ENCODE measurements at places on chromosomes 16 and 17.
A peak's percentile ranks its signal among the peaks of the same experiment; 100 is the strongest.

DNA sequence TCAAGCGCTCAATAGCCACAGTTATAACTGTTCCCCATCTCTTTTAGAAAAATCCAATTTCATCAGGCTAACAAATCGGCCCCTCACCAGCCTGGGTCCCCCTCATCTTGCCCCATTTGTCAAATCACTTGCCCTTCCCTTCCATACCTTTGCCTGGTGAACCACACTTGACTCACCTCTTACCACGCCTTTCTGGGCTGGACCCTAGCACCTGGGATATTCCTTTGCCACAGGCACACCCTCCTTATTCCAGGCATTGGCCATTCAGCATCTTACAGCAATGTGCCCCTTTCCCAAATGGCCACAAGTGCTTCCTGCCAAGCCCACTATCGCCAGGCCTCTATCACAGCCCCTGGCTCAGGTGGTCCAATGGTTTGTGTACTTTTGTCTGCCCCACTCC, 14.9 kb downstream of the CMTM4 start:
- no peak overlapping the region for H3K4me3 ChIP-seq
- no peak overlapping the region for H3K27ac ChIP-seq
- no peaks in the 10 kb centered on the region for H3K36me3 ChIP-seq
- no peaks in the 10 kb centered on the region for H3K27me3 ChIP-seq
- H3K4me1 ChIP-seq: no peaks in the 10 kb centered on the region

DNA sequence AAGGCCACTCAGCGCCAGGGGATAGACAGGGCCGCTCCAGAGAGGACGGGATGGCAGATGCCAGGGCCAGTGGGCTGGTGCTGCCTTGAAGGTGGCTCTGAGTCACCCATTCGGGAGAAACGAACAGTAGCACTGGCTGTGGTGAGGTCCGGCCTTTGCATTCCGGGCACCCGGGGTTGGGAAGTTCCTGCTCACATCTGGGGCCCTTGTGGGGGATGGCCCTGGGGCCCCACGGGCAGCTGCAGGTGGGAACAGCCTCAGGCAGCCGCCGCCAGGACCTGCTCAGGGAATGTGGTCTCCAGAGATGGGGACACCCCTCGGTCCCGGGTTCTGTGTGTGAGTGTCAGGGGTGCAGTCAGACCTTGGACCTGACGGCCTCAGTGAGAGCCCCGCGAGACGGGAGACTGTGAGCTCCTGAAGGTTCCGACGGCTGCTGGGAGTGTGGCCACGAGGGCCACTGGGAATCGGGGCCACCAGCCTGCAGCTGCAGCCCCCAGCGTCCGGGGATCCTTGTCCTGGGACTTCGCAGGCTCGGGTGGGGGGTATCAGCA, 1.4 kb downstream of the CBFA2T3 start:
- peak overlapping the region; percentile 53 for H3K4me3 ChIP-seq
- no peak for DNase-seq
- no peaks in the 10 kb centered on the region for H3K27me3 ChIP-seq
- no peak overlapping the region for H3K27ac ChIP-seq
- H3K36me3 ChIP-seq: no peaks in the 10 kb centered on the region
- H3K4me1 ChIP-seq: no peaks in the 10 kb centered on the region

- H3K4me3 ChIP-seq: no peak overlapping the region
- H3K27me3 ChIP-seq: peaks cover 70% of the 10 kb centered on the region
- H3K36me3 ChIP-seq: no peaks in the 10 kb centered on the region
Measured at GRCh38 chr17:48724251-48725003, 1.4 kb downstream of the PRAC2 start.

DNA sequence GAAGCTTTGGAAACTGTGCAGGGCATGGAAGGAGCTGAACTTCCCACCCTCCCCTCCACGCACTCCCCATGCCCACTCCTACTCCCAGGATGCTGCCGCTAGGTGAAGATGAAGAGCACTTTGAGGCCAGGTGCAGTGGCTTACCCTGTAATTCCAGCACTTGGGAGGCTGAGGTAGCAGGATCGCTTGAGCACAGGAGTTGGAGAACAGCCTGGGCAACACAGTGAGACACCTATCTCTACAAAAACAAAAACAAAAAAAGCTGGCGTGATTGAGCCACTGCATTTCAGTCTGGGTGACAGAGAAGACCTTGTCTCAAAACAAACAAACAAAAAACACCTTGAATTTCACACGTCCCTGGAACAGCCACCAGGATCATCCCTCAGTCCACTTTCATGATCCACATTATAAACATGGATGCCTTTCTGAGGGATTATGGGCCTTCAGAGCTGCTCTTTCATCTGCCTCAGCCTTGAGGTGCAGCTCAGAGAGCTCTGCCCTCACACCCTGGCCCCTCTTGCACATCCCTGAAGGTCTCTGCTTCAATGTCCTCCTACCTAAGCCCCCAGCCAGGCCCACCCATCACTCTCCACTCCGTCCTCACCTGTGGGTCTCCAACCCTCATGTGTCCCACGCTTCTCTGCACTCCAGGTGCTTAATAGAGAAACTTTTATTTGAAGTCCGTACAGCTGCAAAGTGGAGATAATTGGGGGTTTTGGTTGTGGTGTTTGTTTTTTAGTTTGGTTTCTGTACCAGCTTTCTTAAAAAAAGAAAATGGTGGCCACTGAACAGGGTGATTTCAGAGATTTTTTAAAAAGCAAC, 25.8 kb downstream of the PHB1 start:
- H3K4me3 ChIP-seq: no peak overlapping the region
- no peaks in the 10 kb centered on the region for H3K27me3 ChIP-seq
- peaks cover 60% of the 10 kb centered on the region for H3K4me1 ChIP-seq
- no peaks in the 10 kb centered on the region for H3K36me3 ChIP-seq
- peak overlapping the region; percentile 17 for H3K27ac ChIP-seq
- DNase-seq: no peak

- H3K4me3 ChIP-seq: no peak overlapping the region
- no peaks in the 10 kb centered on the region for H3K27me3 ChIP-seq
- H3K4me1 ChIP-seq: peaks cover 83% of the 10 kb centered on the region
- no peaks in the 10 kb centered on the region for H3K36me3 ChIP-seq
- peak overlapping the region; percentile 84 for H3K27ac ChIP-seq
- no peak for DNase-seq
Measured at GRCh38 chr17:31493656-31494155, 102.2 kb downstream of the RAB11FIP4 start.

DNA sequence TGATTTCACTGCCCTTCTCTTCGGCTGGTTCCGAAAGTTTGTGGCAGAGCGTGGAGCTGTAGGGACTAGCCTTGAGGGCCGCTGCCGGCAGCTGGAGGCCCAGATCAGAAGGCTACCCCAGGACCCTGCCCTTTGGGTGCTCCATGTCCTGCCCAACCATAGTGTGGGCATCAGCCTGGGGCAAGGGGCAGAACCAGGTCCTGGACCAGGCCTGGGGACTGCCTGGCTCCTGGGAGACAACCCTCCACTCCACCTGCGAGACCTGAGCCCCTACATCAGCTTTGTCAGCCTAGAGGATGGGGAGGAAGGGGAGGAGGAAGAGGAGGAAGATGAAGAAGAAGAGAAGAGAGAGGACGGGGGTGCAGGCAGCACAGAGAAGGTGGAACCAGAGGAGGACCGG, 856 bp upstream of the CXCL16 start:
- H3K4me1 ChIP-seq: peaks cover 6% of the 10 kb centered on the region
- no peak for DNase-seq
- H3K4me3 ChIP-seq: no peak overlapping the region
- H3K27me3 ChIP-seq: no peaks in the 10 kb centered on the region

GRCh38 chr16:89759746-89760340, 38.5 kb downstream of the ZNF276 start:
- DNase-seq: no peak
- H3K27ac ChIP-seq: no peak overlapping the region
- no peaks in the 10 kb centered on the region for H3K4me1 ChIP-seq
- no peak overlapping the region for H3K4me3 ChIP-seq

- peaks cover 43% of the 10 kb centered on the region for H3K36me3 ChIP-seq
- no peak for DNase-seq
- peaks cover 6% of the 10 kb centered on the region for H3K27me3 ChIP-seq
- H3K4me3 ChIP-seq: no peak overlapping the region
- peaks cover 21% of the 10 kb centered on the region for H3K4me1 ChIP-seq
Measured at GRCh38 chr17:28533091-28533807, 19.2 kb downstream of the UNC119 start.

GRCh38 chr16:49782405-49782804, 73.5 kb downstream of the ZNF423 start:
- no peak overlapping the region for H3K4me3 ChIP-seq
- no peaks in the 10 kb centered on the region for H3K27me3 ChIP-seq
- no peaks in the 10 kb centered on the region for H3K4me1 ChIP-seq
- H3K36me3 ChIP-seq: no peaks in the 10 kb centered on the region

DNA sequence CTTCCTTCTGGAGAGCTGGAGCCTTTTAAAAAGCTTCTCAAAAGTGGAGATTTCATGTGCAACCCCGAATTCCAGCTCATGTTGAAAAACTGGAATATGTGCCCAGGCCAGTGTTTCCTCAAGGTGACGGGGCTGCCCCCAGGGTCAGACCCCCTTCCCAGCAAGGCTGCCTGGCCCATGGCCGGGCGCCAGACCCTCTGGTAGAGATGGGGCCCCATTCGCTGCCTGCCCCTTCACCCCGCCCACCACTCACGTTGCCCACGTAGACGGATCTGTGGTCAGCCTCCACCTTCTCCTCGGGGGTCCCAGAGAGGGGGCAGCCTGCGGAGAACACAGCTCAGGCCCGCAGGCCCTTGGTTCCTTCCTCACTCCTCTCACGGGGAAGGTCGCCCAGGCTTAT, 1.1 kb downstream of the PABPN1L start:
- no peak for DNase-seq
- no peak overlapping the region for H3K4me3 ChIP-seq
- H3K27me3 ChIP-seq: peaks cover 35% of the 10 kb centered on the region
- no peak overlapping the region for H3K27ac ChIP-seq

GRCh38 chr17:2107506-2107905, 52.6 kb downstream of the HIC1 start:
- no peaks in the 10 kb centered on the region for H3K27me3 ChIP-seq
- H3K36me3 ChIP-seq: no peaks in the 10 kb centered on the region
- no peak overlapping the region for H3K27ac ChIP-seq
- H3K4me3 ChIP-seq: no peak overlapping the region

GRCh38 chr17:17109256-17109655, 67.0 kb downstream of the MPRIP start:
- peaks cover 71% of the 10 kb centered on the region for H3K4me1 ChIP-seq
- peak overlapping the region; percentile 69 for H3K27ac ChIP-seq
- no peaks in the 10 kb centered on the region for H3K36me3 ChIP-seq
- DNase-seq: no peak
- no peaks in the 10 kb centered on the region for H3K27me3 ChIP-seq
- no peak overlapping the region for H3K4me3 ChIP-seq

GRCh38 chr16:64841482-64841881, 280.4 kb downstream of the CDH11 start:
- H3K36me3 ChIP-seq: no peaks in the 10 kb centered on the region
- no peak for DNase-seq
- H3K4me1 ChIP-seq: no peaks in the 10 kb centered on the region
- H3K4me3 ChIP-seq: no peak overlapping the region
- H3K27ac ChIP-seq: no peak overlapping the region
- H3K27me3 ChIP-seq: no peaks in the 10 kb centered on the region
